ENCODE measurements at places on chromosomes 2 and 18.
A peak's percentile ranks its signal among the peaks of the same experiment; 100 is the strongest.

- DNase-seq = no peak
These were observed 25.2 kb upstream of the CASP10 start for GRCh38 chr2:201157694-201158093.

GRCh38 chr2:72027426-72028161 lies 120.1 kb downstream of the CYP26B1 start:
- DNase-seq = no peak

GRCh38 chr2:233980955-233981561 lies 63.9 kb downstream of the TRPM8 start:
- DNase-seq = no peak

DNA sequence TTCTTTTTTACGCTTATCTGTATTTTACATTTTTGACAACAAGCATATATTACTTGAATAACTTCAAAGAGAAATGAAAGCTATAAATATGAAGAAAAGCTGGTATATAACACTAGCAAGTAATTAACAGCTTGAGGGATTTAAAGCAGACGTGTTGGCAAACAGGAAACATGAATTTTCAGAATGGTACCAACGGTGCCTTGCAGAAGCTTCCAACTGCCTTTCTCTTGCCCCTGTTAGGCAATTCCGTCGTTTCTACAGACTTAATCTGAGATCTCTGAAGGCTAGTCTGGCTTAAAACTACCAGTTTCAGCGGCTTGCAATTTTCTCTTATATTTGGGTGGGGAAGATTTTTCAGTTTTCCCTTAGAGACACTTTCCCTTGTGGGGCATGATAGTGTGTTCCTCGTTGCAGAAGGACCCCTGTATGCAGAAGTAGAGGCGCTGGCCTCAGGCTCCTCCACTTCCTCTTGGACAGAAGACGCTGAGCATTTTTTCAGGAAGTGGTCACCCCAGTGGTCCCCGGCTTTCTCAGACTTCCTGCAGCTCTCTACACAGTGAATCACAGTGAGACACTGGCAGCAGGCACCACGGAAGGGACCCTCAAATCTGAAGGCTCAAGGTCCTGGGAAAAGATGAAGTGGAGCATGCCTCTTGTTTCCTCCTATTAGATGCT lies 56.2 kb upstream of the SLC16A14 start:
- no peak for DNase-seq

- no peak for DNase-seq
These were observed 339.8 kb upstream of the EPHA4 start for GRCh38 chr2:221911890-221912289.

- no peak for DNase-seq
These were observed 9.0 kb downstream of the FOXI3 start for GRCh38 chr2:88443353-88443938.

GRCh38 chr2:56326346-56326741 lies 142.6 kb downstream of the CCDC85A start:
- DNase-seq = no peak

GRCh38 chr2:132477962-132478361 lies 61.4 kb downstream of the GPR39 start:
- DNase-seq = peak; percentile 53

GRCh38 chr2:214088536-214088935 lies 322.3 kb upstream of the VWC2L start:
- DNase-seq = no peak

GRCh38 chr2:240509667-240510512 lies 47.9 kb downstream of the ANKMY1 start:
- no peak for DNase-seq

DNA sequence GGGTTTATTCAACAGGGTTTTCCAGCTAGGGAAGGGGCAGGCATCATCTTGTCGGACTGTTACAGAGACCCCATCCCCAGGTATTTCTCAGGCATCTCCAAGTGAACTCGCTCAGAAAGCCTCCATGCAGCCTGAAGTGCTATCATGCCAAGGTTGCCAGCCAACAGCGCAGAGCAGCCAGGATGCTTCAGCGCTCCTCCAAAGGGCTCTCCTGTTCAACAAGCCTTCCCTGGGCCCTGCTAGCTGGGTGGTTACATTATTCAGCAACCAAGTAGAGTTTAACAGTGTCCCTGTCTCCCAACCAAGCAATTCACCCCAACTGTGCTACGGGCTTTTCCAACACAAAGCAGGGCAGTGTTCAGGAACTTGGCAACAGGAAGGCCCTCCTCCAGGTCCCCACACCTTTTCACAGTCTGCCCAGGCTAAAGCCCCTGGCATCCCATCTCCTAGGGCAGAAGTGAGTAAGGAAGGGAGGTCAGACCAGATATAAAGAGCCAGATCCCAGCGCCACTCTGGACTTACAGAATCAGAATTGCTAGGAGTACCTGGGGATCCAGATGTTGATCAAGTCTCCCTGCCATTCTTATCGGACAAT lies 52.9 kb downstream of the ZBTB7C start:
- DNase-seq = no peak

DNA sequence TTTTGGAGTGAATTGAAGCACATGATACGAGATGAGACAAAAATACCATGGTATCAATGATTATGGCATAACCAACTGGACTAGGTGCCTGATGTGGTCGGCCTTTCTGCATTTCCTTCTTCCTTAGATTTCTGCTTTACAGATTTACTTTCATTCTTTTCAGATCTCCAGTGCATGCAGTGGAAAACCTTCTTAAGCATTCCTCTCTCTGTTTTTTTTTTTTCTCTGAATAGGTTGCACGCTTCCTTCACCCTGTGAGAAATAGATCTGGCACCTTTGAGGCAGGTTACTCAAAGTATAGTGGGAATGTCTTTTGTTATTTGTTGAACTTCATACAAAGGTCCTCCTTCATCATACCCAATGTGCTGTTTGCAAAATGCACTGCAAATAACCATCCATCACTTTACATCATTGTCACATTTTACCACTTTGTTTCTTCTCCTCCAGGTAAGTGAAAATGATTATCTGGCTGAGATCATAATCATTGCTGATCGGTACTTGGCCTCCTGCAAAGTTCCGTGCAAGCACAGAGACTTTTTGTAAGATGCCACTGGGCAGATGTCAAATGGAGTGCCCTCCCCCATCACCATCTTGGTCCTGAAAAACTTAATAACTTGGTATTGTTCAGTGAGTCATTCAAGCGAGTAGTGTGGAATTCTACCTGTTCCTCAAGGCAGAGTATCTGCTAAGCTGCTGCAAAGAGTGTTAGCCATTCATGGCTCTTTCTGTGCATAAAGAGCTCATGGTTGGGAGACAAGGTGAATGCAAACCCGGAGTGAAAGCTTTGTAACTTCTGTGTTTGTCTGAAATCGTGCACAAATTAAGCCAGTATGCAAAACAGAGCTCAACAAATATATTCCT lies 30.0 kb upstream of the KLHL14 start:
- no peak for DNase-seq

GRCh38 chr18:27017901-27018500 lies 152.5 kb upstream of the AQP4 start:
- DNase-seq = no peak

DNA sequence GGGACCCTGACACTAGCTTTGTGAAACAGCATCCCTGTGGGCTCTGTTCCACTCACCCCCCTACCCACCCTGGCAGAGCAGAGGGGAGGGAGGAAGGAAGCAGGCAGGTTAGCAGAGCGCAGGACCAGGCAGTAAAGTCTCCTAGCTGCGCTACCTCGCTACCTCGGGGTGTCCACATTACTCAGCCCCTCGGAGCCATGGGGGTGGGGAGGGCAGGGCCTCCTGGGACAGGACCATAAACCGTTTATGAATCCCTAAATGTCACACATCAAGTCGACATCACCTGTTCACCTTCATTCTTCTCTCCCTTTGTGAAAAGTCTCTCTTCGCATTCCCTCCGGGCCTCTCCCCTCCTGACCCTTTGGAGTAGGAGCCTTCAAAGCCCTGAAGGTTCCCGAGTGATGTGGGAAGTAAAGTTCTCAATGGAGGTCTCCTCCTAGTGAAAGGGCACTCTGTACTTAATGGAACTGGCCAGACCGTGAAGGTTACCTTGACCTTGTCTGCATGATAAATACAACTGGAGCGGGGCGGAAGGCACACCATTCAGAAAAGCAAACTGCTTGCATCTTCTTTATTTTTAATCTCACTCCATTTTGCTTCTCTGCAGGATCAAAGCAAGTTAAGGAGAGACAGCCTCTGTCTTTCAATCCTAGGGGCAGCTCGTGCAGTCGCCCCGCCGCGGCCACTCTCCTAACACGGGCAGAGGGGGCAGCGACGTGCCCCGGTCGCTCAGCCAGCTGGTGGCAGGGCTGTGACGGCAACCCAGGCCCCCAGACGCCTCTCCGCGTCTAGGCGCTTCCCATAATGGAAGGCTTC lies 23.7 kb upstream of the SMAD7 start:
- DNase-seq = no peak

DNA sequence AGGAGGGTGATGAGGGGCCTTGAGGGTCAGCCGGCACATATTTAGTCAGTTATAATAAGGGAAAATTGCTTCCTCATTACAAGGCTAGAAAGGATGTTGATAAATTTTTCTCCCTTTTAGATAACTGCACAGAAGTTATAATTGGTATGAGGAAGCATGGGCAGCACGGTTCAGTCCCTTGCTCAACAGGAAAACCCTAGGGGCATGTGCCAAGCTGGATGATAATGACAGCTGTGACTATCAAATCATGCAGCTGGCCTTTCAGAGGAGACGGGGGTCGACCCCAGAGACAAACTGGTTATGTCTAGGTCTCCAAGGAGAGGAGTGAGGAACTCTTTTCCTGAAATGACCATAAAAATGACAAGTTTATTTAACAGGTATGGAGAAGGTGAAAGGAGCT lies 448.1 kb upstream of the VRK2 start:
- DNase-seq = no peak

DNA sequence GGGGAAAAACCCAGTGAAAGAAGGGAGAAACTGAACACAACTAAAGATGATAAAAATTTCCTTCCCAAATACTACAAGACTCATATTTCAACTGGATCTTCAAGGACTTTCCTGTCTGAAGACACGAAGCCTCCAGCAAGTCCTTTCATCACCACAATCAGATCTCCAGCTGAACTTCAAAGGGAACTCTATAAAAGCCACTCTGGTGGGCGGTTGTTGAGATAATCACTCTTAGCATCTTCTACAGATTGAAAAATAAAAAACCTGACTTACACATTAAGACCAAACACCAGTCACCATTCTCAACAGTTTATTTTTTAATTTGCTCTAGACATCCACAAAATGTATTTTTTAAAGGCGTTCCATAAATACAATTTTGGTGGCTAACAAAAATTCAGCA lies 4.4 kb downstream of the REV1 start:
- no peak for DNase-seq

GRCh38 chr2:217270485-217271121 lies 410.7 kb upstream of the TNP1 start:
- no peak for DNase-seq

- no peak for DNase-seq
These were observed 148.6 kb downstream of the MAIP1 start for GRCh38 chr2:200104015-200104414.

- no peak for DNase-seq
These were observed 22.2 kb downstream of the ZNF516 start for GRCh38 chr18:76472829-76473228.

DNA sequence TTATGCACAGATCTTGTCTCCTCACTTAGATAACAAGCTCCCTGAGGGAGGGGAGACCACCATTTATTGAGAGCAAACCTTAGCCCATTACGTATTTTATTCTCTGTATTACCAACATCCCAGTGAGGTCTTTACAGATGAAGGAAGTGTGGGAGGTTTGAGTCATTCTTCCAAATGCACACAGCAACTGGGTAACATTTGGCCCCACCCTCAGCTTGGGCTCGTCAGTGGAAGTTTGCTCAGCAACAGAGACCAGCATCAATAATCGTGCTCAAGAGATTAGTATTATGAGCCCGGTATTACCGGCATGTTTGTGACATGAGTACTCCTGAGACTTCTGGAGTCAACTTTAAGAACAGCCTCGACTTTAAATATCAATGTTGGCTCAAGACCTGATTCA lies 168.6 kb downstream of the ETAA1 start:
- DNase-seq = peak; percentile 57

DNA sequence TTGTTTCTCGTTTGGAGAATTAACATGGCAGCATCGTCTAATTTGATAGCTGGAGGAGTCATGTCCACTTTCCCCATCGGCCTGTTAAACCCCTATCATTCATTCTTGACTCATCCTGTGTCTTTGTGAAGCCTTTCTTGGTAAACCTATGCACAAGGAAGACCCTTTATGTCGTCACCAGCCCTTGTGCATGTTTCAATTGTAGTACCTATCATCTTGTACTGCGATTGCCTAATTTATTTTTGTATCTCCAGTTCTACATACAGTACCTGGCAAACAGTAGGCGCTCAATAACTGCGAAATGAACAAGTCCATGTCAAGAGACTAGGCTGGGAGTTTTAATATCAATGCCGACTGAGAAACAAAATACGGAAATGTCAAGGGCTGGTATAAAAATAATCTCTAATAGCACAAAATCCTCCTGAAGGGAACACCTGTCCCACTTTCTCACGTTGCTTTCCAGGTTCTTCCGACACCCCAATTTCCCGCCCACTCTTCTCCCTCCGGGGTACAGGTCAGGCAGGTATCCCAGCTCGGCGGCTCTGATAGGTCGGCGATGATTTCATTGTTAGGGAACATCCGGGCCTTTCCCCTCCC lies 1.3 kb upstream of the PPM1B start:
- no peak for DNase-seq

DNA sequence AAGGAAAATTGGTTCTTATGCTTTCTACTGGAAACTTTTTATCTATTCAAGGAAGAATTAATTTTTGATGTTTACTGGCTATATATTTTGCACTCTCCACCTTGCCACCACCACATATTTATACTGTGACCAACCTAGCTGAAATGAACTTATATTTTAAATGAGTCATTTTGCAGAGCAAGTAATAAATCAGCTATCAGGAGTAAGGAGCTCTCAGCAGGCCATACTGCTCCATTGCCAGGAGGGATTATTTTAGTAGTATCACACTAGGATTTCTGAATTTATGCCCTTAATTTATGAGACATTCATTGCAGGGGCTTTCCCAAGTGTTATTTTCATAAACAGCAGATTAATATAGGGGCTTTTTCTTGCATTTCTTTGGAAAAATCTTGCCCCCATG lies 125.8 kb upstream of the CYP1B1 start:
- DNase-seq = no peak

GRCh38 chr2:12716032-12716281 lies 779 bp upstream of the TRIB2 start:
- DNase-seq = peak; percentile 71

DNA sequence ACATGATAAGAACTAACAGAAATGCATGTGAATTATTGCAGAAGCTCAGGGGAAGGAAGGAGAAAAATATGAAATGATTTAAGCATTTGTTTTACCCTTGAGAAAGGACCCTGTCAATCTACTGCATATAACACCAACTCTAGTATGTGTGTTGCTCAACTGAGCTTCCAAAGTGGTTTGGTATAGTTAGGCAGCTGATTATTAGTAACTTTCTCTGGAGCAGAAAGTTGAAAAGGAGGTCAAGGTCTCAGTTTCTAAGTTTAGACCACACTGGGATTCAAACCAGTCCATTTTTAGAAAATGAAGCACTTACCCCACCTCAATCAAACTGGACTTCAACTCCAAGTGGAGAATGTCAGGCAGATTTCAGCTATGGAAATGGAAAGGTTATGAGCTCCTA lies 123.3 kb upstream of the CDC42EP3 start:
- no peak for DNase-seq

All from fibroblast of the conjunctiva (primary cell).